ENCODE measurements at places on chromosomes 13 and 19.
A peak's percentile ranks its signal among the peaks of the same experiment; 100 is the strongest.

- no peak for DNase-seq
These were observed 53.3 kb downstream of the RFX2 start for GRCh38 chr19:6056801-6057650.

GRCh38 chr13:22662771-22663170, 518.0 kb upstream of the SGCG start:
- no peak for DNase-seq

DNA sequence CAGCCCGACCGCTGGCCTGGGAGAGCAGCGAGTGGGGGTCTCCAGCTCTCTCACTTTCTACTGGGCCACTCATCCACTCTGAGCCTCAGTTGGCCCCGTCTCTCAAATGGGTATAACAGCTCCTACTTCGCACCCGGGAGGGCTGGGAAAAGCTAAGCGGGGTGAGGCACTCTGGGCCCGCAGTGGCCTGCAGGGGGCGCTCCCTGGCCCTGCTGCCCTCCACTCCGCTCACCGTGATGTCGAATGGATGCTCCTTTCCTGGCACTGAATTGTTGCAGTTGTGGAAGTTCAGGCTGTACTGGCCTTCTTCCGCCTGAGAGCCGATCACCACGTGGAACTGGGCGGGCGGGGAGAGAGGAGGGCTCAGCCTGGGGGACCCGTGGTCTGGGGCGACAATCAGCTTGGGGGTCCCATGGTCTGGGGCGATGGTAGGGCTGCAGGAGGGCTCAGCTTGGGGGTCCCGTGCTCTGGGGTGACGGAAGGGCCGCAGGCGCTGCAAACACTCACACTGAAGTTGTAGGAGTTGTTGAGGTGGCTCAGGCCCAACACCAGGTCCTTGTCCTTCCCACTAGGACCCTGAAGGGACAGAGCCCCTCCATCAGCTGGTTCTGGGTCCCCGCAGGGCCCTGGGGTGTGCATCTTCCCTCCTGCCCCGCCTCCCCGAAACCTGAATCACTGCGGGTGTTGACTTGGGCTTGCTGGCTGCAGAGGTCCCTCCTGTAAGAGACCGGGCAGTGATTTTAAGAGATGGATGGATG, 3.9 kb downstream of the GPR108 start:
- DNase-seq, result no peak

DNA sequence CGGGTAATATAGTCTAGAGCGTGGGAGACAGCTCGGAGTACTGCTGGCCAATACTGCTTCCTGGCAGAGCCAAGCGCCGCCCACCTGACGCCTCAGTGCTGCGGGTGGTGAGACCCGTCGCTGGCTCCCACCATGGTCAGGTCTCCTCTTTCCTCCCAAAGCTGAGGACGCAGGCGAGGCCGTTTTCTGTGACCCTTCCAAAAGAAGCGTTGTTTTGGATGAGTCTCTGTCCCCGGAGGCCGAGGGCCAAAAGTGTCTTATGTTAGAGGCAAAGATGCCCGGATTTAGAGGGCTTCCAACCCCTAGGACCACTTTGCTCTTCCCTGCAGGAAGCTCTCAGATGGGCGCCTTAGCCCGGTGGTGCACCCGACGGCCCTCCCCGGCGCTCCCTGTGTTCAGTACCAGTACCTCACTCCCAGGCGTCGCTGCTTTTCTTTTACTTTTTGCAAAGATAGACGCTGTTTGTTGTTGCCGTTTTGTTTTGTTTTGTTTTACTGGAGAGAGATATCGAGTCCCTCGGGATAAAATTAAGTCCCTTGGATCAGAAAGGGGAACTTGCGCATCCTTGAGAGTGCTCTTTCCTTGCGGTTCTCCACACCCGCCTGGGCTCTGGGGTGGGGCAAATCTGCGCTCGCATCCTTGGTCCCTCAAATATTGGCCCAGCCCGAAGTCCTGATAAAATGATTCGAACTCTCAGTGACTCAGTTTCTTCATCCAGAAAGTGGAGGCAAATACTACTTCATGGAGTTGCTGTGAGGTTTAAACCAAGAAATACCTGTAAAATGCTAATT, 7.0 kb downstream of the PDX1 start:
- no peak for DNase-seq

- no peak for DNase-seq
These were observed 32.7 kb downstream of the MBNL2 start for GRCh38 chr13:97254816-97255215.

- no peak for DNase-seq
These were observed 11.2 kb upstream of the KLF12 start for GRCh38 chr13:74145249-74145975.

- no peak for DNase-seq
These were observed 102.0 kb downstream of the ZNF429 start for GRCh38 chr19:21607449-21607848.

- no peak for DNase-seq
These were observed 66.2 kb downstream of the SLITRK1 start for GRCh38 chr13:83816081-83816480.

DNA sequence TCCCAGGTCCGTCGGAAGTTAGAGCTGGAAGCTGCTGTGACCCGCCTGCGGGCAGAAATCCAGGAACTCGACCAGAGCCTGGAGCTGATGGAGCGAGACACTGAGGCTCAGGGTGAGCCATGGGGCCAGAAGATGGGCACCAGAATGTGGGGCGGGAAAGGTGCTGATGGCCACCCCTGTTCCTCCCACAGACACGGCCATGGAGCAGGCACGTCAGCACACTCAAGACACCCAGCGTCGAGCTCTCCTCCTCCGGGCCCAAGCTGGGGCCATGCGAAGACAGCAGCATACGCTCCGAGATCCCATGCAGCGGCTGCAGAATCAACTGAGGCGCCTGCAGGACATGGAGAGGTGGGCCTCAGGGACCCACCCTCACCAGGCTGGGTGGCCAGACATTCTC, 2.5 kb downstream of the HAUS5 start:
- DNase-seq, result no peak

GRCh38 chr13:51317262-51317661, 22.2 kb upstream of the SERPINE3 start:
- DNase-seq, result no peak

GRCh38 chr19:18481505-18482222, 40.2 kb downstream of the ELL start:
- no peak for DNase-seq

GRCh38 chr19:9796113-9796773, 22.6 kb downstream of the FBXL12 start:
- peak; percentile 70 for DNase-seq

GRCh38 chr13:105341256-105341655, 1194.2 kb downstream of the EFNB2 start:
- DNase-seq, result no peak

DNA sequence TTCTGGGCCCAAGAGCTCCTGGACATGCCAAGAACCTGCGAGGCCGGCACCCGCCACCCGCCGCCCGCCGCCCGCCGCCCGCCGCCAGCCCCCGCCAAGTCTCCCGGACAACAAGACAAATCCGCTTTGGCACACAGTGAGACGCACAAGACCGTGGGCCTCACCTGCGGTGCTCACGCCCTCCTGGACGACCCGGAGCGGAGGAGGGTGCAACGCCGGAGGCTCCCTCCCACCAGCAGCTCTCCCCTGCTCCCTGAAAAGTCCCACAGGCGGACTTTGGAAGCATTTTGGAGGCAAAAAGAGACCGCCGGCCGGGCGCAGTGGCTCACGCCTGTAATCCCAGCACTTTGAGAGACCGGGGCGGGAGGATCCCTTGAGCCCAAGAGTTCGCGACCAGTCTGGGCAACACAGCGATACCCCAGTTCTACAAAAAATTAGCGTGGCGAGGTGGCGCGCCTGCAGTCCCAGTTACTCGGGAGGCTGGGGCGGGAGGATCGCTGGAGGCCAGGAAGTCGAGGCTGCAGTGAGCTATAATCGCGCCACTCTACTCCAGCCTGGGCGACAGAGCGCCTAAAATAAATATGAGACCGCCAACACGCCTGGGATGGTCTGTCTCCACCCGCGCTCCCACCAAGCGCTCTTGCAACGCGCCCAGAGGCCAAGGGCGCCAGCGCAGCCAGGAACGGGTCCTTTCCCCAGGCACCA, 783 bp downstream of the RHPN2 start:
- DNase-seq, result no peak

DNA sequence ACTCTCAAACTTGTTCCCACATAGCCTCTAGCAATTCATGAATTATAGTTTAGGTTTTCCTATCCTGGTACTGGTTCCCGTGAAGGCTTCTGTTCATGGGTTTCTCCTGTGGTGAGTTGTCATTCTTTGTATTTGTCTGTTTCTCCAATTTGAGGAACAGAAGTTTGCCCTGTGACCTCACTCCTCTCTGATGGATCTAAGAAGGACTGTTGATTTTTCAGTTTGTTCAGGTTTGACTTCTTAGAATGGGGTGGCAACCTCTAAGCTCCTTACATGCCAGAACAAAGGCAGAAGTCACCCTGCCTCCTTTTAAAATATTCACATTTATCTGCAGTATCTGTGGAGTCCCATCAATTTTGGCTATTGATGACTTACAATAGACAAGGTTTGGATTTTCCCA, 354.0 kb downstream of the SPRY2 start:
- DNase-seq, result no peak

- no peak for DNase-seq
These were observed 267.3 kb downstream of the FGF9 start for GRCh38 chr13:21938168-21938567.

- DNase-seq, result no peak
These were observed 474.5 kb upstream of the NBEA start for GRCh38 chr13:34467450-34468083.

GRCh38 chr19:3276341-3276799, 51.9 kb downstream of the CELF5 start:
- peak; percentile 13 for DNase-seq

DNA sequence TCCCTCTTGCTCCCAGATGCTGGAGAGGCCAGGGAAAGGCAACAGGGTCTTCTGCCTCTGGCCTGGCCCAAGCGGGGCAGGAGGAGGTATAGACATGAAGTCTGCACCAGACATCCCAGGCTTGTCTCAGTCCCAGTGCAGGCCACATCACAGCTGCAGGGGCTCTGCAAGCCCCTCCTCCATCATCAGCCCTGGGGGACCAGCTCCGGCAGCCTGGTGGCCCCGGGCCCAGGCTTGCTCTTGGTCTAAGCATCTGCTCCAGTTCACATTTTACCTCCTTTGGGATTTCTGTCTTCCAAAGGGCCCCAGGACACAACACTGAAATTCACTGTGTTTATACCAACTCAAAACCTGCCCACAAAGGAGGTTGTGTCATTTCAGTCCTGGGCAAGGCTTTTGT, 359.4 kb downstream of the ZNF536 start:
- DNase-seq, result no peak

- DNase-seq, result no peak
These were observed 940.4 kb upstream of the SLC10A2 start for GRCh38 chr13:104006625-104007075.

DNA sequence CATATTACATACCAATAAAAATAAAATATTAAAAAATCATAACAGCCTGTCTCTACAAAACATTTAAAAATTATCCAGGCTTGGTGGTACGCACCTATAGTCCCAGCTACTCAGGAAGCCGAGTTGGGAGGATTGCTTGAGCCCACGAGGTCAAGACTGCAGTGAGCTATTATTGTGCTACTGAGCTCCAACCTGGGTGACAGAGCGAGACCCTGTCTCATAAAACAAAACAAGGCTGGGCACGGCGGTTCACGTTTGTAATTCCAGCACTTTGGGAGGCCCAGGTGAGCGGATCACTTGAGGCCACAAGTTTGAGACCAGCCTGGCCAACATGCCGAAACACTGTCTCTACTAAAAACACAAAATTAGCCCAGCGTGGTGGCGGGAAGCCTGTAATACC, 52.2 kb upstream of the LSM14A start:
- no peak for DNase-seq

- DNase-seq, result peak; percentile 62
These were observed 12.8 kb downstream of the MOB3A start for GRCh38 chr19:2083174-2083854.

DNA sequence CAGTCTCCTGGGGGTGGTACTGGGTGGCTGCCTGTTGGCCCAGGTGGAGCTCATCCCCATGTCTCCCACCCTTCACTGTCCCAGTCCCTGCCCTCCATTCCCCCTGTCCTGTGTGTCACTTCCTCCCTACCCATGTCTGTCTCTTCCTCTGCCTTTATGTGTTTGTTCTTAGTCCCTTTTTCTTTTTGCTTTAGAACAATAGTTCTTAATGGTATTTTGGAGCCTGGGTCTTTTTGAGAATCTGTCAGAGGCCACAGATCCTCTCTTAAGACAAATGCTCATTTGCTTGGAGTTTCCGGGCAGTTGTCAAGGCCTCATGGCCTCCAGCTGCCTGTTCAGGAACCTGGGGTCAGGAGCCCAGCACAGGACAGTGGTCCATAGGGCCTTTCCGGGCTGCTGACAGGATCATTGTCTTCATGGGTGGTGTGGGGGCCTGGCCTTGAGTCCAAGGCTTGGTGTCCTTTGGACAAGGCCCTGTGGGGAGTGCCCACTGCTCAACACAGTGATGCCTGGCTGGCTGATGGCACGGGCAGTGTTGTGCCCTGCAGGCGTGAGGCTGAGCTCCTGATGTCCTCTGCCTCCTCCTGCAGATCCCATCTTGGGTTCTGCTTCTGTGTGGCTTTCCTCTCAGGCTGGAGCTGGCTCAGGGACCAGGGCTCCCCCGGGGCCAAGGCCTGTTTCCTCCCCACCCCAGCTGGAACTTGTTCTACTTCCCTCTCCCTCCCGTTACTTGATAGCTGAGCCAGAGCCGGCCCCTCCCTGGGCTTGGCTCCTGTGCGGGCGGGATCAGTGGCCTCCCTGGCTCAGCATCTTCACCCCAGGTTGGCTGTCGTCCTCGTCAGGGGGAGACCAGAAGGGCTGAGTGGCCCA, 3.5 kb downstream of the EGLN2 start:
- DNase-seq, result no peak
